Activated CD8-positive, alpha-beta memory T cell treated with anti-CD3 and anti-CD28 coated beads for 1 hour (primary cell): ENCODE measurements at places on chromosomes 2 and 18.

DNA sequence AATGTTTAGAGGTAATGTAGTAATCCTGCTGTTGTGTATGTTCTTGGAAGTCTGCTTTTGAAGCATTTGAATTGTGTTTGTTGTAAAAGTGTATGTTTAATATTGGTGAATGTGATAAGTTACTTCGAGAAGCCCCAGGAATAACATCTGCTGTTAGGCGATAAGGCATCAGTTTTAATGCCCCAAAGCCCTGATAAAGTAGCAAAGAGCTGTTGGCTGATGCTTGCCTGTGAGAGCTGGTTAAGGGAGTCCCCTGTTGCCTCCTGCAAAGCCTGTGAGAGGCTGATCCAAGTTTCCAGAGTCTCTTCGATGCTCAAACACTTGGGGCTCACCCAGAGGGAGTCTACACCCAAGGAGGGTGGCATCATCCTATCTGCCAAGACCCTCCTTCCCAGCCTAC lies 110.3 kb downstream of the RNF152 start:
- no peak for DNase-seq

GRCh38 chr2:120658770-120659158 lies 76.9 kb upstream of the GLI2 start:
- DNase-seq: no peak

DNA sequence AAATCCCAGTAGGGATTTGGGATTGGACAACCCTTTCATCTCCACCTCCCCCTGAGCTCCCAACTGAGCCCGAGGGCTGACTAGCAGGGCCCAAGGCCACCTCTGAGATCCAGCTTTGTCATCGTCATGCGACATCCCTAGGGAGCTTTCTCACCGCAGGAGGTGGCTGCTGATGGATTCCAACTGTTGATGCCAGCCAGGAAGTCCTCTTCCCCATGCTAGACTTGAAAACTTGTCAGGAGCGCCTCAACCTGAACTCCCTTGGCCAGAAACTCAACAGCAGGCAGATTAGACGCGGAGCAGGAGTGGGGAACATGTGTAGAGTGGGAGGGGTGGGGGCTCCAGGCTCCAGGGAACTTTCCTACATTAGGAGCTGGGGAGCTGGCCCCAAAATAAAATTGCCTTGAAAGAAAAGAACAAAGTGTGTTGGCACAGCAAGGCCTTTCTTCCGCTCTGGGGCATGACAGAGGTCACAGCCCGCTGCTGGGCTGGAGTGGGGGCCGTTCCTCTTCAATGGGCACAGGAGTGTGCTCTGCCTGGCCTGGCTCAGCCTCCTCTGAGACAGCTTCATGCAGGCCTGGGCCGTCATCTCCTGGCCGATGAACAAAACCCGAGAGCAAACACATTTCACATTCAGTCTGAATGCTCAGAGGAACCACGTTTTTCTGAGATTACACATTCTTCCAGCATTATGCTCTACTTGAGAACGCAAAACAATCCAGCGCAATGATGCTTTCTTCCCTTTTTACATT lies 34.5 kb downstream of the EMILIN2 start:
- DNase-seq: no peak

- DNase-seq: no peak
These were observed 293.9 kb upstream of the PARD3B start for GRCh38 chr2:204251158-204251997.

DNA sequence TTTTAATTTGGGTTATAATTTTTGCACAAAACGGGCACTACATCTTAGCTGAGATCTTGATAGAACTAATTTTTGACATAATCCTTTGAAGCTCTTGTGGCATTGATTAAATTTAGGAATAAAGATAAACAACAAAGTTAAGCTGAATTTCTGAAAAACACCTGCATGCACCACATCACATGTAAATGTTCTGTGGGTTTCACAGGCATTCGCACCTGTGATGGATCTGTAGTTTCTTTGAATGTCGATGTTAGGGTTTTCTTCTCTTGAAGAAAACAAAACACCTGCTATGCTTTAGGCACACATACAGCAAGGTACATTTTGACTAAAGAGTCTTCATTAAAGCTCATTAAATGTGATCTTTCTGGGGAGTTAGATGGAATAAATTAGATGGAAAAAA lies 60.3 kb downstream of the RPIA start:
- DNase-seq: no peak

- DNase-seq: no peak
These were observed at the start of gene CAVIN2 for GRCh38 chr2:191846515-191847476. TSS of gene CAVIN2 (minus strand) at chr2:191847088. CDS start at chr2:191846925, 163 bp downstream.

GRCh38 chr18:79395308-79395640 lies 456 bp upstream of the NFATC1 start:
- DNase-seq: no peak

DNA sequence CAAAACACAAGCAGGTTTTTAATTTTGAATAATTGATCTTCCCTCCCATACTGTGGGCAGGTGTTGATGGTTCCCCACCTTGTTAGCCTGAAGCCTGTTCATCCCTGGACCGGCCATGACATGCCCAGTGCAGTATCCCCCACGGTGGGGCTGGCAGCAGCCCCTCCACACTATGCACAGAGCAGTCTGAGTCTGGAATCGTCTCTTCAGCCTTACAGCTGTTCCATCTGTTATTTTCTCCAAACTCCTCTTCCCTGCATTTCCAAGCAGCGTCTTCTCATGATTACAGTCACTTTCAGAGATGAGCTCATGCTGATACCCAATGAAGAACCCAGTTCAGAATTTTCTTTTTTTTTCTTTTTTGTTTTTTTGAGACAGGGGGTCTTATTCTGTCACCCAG lies 68.2 kb downstream of the ADI1 start:
- no peak for DNase-seq

DNA sequence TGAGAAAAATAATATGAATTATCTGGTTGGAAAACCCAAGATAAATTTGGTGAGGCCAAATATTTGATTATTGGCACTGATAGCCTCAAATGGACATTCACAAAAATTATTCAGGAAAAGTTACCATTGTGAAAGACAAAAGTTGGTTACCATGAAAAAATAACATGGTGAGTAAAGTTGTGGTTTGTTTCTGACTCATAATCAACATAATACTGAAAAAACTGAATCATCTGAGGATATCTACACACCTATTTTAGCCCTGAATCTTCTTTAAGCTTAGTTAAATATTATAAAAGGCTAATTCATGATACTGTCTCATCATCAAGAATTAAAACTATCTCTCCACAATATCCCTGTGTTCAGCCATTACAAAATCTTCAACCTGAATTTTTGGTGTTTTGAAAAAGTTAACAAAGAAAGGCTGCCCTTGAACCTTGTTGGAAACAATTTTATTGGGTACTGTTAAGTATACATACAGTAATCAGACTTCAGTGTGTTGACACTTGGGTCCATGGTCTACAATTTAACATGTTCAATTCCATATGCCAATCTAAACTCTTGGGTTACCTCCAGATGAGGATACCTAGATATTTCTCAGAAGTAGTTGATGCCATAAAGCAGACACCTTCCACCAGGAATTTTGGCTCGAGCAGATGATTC lies 607.5 kb upstream of the SLC39A10 start:
- no peak for DNase-seq

GRCh38 chr2:29780906-29781305 lies 140.5 kb downstream of the ALK start:
- DNase-seq: no peak

- DNase-seq: no peak
These were observed 74.7 kb downstream of the KLHL14 start for GRCh38 chr18:32698153-32698552.

GRCh38 chr2:232981767-232982360 lies 31.2 kb downstream of the NGEF start:
- DNase-seq: no peak

DNA sequence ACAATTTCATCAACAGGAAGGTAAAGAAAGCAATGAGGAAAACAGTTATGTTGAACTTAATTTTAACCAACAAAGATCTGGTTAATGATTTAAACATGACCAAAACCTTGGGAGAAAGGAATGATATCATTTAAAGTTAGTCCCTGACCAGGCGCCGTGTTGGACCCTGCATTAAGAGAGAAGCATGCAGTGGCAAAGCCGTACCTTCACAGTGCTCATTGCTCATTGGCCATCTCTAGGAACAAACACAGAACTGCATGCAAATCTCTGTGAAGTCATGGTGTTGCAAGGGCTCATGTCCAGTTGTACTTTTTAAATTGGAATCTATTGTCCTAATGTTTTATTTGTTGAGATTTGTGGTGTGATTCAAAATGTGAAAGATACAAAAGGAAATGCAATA lies 12.0 kb upstream of the SRBD1 start:
- no peak for DNase-seq

GRCh38 chr2:199315299-199316179 lies 142.2 kb downstream of the SATB2 start:
- no peak for DNase-seq

- no peak for DNase-seq
These were observed 297.3 kb upstream of the MEIS1 start for GRCh38 chr2:66137606-66138130.

GRCh38 chr2:227876300-227876801 lies 4.9 kb downstream of the DAW1 start:
- DNase-seq: no peak

DNA sequence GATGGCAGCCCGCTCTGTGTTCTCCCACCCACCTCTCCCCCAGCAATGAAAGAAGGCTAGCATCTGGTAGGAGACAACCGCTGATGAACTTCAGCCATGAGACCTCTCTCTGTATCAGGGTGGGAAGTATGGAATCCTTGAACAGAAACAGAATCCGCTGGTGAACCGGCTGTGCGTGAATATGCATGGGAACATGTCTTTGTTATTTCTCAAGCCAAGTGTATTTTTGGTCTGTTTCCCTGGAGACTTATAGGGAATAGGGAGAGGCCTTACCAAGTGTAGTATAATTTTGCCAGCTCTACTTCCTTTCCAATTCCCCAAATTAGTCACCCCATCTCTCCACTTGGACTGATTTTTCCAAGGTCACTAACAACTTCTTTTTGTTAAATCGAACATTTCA lies 30.1 kb downstream of the WNT10A start:
- no peak for DNase-seq

DNA sequence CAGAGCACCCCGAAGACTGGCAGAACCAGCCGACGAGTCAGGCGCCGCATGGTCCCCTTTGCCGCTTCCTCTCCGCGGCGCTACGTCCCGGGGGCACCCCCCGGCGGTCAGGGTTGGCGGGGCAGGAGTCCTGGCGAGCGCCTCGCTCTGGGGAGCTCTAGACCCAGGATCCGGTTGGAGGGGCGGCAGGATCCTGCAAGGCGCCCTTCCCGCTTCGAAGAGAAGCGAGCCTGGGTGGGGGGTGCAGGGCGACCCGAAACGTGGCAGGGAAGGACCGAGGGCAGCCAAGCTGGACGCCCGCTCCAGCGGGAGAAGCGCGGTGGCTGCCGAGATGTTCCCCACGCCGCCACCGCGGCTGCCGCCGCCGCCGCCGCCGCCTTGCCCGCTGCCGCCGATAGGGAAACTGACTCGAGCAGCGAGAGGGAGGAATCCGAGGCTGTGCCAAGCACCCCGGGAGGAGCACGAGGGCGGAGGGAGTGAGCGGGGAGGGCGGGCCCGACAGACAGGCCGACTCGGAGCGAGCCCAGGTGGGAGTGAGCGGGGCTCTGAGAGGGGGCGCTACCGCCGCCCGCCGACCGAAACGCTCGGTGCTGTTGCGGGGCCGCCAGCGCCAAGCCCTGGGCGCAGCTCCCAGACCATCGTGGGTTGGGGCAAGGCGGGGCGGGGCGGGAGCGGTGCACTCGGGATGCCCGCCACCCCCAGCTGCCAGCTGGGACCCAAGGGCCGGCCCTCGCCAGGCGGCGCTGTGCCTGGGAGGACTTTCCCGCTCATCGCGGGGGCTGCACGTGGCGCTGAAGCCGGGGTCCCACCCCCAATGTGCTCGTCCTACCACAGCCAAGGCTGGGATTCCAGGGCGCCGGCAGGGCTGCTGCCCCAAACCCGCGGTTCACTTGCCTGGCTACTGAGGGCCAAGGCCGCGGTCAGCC lies at the start of gene GALNT14:
TSS of gene GALNT14 (minus strand) at position 404 of the 926 bp plus-strand sequence. CDS start at position 50, 354 bp downstream.
- no peak for DNase-seq

DNA sequence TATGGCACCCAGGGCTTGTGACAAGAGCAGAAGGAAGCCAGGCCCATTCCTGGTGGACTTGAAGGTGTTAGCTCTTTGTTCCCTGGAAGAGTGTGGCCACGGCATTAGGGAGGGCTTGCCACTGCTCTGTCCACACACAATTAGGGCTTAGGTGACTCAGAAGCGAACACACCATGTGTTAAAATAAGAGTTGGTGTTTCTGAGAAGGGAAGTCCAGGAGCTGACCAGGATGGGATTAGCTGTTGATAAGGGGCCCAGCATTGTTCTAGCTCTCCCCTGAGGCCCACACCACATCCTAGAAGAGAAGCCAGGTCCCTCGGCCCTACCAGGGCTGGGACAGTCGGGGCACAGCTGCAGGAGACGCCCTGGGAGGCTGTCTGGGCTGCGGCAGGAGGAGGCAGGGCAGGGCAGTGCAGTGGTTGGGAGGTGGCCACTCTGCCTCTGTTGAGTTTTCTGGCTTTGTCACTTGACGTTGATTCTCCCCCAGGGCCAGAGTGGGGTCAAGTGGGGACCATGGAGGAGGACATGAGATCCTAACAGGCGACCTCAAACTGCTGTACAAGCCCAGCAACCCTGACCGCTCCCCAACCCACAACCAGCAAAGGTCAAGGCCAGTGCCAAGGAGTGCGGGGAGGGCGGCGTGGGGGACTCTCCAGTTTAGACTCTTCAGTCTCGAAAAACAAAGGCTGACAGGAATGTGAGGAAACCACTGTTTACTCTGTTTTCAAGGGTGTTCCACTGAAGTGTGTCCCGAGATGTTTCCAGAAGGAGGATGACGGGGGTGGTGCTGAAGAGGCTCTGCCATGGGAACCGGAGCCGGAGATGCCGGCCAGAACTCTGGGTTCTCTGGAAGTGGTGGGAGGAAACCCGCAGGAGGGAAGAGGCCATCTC lies 16.8 kb downstream of the GNLY start:
- DNase-seq: no peak

DNA sequence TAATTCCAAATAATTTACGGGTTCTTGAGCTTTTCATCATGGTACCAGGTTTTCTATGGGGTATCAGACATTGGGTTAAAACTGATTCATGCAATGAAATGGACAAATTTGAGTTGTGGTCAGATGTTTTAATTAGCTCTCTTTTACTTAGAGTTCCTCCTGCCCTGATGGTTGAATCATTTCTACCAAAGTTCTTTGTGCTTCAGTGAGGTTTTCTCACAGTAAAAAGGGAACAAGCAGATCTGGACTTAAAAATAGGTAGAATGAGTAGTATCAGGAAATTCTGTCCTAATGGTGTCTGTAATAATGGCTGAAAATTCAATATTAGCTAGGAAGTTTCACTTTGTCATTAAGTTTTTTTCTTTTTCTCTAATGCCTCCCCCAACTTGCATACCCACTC lies 159.7 kb upstream of the LRRTM1 start:
- DNase-seq: no peak

DNA sequence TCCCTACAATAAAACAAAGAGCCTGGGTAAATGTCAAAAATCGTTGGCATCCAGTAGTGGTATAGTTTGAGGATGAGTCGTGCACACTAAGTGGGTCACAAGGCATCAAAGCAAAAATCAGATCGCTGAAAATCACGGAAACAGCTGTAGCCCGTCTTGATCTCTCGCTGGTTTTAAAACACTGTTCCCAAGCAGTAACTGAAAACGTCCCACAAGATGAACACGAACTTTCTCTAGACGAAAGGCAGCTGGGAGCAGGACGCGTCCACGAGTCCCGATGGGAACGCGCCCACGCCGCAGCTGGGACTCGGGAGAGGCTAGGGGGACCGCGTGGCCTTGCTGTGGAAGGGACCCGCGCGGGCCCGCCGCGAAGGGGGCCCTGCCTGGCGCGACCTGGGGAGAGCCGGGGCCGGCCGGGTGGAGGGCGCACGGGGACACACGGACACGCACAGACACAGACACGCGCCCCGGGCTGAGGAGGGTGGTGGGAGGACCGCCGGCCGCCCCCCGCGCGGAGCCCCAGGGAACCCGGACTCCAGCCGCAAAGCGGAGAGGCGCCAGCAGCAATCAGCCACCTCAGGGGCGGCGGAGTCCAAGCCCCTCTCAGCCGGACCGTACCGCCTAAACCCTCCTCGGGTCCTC lies 651 bp downstream of the STK17B start:
- no peak for DNase-seq
